ENCODE measurements at places on chromosomes 1 and 21. TPM values are rescaled to one million over a fixed set of nuclear protein-coding genes. Genes with fewer than 3 reads are reported as not detected.

DNA sequence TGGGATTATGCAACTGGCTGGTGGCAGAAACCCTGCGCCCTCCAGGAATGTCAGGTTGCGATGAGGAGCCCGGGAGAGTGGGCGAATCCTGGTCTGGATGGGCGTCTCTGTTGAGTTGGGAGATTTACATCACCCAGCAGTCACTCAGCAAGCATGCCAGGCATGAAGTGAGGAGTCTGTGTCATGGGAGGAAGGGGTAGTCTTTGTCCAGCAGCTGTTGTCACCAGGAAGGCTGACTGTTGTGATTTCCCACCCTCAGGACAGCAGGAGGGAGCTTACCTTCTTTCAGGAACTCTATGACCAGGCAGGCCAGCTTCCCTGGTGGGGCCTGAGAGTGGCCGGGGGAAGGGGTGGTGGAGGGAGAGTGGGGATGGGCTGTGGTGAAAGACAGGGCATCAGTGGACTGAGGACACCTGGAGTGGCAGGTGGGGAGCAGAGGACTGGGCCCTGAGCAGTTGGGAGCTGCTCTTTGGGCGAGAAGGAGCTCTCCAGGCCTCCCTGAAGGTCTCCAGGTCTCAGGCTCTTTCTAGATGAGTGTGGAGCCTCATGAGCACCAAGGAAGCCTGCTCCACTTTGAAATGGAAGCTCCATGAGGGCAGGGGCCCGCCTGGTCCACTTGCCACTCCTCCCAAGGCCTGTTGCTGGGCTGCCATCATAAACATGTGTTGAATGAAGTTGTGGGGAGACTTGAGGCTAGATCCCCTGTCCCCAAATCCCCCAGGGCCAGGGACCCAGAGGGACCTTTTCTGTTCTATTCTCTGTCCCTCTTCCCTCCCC, 21.3 kb upstream of the PKP1 start:
- DNase-seq = no peak

- DNase-seq = no peak
Measured at GRCh38 chr1:151013518-151013917, 5.3 kb downstream of the PRUNE1 start.

Gene OR2L5
- not detected for total RNA-seq

Gene CFHR5
- not detected for total RNA-seq

DNA sequence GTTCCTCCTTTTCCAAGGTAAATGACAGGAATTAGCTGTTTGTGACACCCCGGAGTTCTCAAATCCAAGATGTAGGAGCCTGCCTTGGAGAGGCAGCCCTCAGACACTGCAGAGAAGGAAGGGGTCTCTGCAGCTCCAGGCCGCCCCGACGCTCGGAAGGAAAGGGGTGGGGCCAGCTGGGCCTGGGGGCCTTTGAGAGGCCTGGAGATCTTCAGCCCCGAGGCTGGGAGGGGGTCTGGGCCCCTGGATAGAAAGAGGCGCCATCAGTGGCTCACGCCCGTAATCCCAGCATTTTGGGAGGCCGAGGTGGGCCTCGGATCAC, 1.1 kb upstream of the TNFRSF18 start:
- DNase-seq = no peak

GRCh38 chr21:26140164-26140579, 30.4 kb downstream of the APP start:
- DNase-seq = peak; percentile 100

DNA sequence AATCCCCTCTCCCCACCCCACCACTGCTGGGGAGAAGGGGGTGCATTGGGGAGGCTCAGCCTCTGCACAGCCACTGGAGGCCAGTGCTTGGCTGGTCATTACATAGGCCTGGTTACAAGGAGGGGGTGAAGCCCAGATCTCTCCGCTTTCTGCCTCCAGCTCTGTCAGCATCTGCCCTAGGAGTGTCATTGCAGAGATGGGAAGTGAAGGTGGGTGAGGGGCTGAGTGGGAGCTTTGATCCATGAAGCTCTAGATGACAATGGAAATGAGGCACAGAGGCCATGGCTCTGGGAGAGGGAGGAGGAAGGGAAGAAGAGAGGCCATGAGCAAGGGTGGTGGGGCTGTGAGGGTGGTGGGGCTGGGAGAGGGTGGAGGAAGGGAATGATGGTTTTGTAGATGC, 411.6 kb downstream of the MATN1 start:
- no peak for DNase-seq

DNA sequence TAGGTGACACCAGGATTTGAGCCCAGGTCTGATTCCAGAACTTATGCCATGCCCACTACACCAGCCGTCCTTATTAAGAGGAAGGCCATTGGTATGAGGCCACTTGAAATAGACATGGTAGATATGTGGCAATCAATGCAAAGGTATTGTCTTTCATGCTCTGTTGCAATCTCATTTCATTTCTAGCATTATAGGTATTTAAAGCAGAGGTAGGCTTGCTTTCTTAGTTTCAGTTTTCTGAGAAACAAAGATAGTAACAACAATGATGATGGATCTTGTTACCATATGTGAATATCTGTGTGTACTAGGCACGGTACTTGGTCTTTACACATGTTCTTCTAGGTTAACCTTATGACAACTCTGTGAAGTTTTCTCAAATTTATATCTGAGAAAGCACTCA, 113.1 kb downstream of the FGGY start:
- no peak for DNase-seq

DNA sequence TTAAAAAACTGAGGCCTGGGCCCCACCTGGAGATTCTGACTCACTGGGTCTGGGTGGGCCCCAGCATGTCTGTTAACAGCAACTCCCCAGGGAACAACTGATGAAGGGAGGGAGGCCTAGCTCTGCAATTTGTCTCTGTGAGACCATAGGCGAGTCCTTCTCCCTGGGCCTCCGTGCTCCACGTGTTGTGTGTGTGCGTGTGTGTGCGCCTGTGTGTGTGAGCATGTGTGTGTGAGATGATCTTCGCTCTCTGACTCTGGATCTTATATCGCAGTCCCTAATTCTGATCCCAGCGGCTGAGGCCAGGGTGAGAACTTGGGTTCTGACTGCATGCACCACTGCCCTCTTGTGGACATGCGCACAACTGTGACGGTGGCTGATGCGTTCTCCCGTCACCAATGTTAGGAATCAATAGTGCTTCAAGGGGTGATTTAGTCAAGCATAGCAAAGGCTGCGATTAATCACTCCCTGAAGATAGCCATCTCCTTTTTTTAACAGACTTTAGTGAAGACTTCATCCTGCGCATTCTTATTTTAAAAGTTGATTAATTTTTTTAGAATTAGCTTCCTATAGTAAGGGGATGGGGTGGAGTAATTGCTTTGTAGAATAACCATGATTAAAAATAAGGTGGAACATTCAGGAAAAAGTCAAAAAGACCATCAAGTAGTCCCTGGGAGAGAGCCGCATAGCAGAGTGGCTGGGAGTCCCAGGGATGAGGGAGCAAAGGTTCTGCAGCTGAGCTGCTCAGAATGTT, 62.4 kb upstream of the USP24 start:
- DNase-seq = peak; percentile 83

Gene NOS1AP
- total RNA-seq = under 0.01 TPM

Gene NCAM2
- under 0.01 TPM for total RNA-seq

DNA sequence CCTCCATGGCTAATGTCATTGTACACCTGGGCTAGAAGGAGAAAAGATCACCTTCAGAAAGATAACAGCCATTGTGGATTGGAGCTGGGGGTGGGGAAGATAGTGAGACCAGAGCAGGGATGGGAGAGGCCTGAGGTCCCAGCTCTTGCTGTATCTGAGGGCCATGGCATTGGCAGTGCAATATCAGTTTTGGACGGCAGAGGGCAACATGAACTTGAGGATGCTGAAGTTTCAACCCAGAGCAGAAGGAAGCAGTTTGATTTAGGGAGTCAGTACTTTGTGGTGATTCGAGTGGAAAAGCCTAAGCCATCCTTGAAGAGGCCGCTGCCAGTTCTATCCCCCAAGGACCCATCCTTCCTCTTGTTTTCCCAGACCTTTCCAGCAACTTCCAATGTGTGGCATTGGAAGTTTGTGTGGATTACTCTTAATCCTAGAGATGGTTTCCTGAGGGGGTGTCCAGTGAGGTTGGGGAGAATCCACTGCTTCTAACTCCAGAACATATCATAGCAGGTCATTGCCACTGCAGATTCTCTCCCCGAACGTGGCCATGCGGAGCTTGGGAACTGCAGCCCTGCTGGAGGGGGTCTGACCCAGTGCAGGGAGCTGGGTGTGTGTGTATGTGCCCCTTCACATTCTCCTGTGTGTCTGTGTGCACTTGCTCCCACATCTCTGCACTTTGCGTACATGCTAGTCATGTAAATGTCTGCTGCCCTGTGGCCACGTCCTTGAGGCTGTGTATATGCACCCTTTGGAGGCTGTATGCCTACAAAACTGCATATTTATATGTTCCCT, 24.1 kb downstream of the SLC26A9 start:
- DNase-seq = peak; percentile 88

Gene KLHDC7A
- not detected for total RNA-seq

DNA sequence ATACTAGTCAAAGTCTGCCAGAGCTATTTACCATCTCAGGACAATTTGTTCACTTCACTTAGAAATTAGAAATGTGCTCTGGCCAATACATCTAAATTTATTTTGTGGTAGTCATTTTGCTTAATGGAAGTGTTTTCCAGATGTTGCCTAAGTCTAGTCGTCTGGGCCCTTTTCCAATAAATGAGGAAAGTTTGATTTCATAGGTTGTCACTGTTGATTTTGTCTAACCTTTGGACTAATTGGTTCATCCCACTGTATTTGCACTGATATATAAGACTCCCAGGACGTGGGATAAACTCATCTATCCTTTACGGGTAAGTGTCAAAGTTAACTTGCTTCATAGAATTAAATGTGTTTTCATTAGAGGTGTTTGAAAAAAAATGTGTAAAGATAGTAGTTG, 79.1 kb downstream of the TPR start:
- DNase-seq = no peak

- DNase-seq = no peak
Measured at GRCh38 chr21:35043549-35043948, 5.6 kb downstream of the RUNX1 start.

Gene USH2A
- not detected for total RNA-seq
